ENCODE measurements at places on chromosomes 5 and 9. TPM values are rescaled to one million over a fixed set of nuclear protein-coding genes. Genes with fewer than 3 reads are reported as not detected.

DNA sequence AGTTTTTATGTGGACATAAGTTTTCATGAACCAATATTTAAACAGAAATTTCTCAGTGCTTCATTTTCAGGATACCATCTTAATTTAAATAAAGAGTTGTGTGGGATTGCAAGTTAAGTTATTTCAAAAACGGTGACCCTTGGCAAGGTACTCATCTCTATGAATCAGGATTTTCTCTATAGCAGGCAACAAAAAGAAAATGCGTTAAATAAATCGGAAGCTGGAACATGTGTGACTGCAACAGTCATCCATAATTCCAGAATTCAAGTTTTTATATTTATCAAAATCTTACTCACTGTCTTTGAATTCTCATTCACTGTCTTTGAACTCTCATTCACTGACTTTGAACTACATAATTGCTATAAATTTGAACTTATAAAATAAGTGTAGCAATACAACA is 5.8 kb upstream of the RECK start:
- DNase-seq, result no peak

DNA sequence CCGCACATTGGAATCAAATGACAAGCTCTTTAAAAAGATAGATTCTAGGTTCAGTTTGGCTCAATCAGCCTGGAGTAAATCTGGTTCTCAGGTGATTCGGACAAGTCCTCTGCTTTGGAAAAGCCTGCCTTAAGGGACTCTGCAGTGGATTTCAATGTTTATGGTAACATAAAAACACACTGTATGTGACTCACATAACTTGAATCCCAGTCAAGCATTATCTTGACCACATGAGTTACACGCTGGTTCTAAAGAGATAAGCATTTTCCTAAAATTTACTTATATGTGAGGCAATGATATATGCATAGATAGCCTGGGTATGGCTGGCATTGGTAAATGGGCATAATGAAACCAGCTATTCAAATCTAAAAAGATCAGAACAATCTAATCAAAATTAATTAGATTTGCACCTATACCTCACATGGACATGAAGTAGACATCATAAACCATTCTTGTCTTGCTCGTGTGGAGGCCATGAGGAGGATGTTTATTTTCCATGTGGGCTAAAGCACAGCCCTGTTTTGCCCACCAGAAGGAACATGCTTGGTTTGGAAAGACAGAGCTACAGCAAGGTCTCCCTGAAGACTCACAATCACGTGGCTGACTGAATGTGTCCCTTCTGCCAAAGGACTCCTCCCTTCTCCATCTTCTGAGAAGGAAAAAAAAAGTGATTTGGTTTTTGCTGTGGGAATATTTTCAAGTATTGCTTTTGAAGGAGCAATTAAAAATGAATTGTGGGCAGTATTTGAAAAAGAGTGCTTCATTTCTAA is 351.7 kb downstream of the DIRAS2 start:
- no peak for DNase-seq

- DNase-seq, result no peak
Observed at GRCh38 chr5:173855162-173855994, 32.8 kb upstream of the CPEB4 start.

- DNase-seq, result no peak
Observed at GRCh38 chr5:93101661-93102060, 479.4 kb downstream of the NR2F1-AS1 start.

The MOB3B gene
- 4.9 TPM for polyA plus RNA-seq

The DOCK8 gene
- 7.0 TPM for polyA plus RNA-seq

Measured in left renal pelvis (tissue), 4 donors.